Thymus (tissue), 14 donors: ENCODE measurements at places on chromosomes 12 and 14.

DNA sequence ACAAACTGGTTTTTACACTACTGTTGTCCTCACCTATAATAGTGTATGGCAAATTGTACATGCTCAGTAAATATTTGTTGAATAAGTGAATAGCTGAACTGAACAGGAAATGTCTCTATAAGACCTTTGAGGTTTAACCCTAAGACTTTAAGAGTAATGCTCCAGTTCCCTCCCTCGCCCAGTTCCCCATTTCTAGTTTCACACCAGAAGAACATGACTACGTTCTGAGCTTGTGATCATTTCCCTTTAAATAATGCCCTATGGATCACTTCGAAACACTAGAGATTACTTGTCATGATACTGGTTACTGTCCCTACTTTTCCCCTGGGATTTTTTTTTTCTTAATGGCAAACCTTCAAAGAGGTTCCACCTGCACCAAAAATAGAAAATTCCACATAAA is 69.3 kb downstream of the PRKD1 start:
- DNase-seq, result no peak

DNA sequence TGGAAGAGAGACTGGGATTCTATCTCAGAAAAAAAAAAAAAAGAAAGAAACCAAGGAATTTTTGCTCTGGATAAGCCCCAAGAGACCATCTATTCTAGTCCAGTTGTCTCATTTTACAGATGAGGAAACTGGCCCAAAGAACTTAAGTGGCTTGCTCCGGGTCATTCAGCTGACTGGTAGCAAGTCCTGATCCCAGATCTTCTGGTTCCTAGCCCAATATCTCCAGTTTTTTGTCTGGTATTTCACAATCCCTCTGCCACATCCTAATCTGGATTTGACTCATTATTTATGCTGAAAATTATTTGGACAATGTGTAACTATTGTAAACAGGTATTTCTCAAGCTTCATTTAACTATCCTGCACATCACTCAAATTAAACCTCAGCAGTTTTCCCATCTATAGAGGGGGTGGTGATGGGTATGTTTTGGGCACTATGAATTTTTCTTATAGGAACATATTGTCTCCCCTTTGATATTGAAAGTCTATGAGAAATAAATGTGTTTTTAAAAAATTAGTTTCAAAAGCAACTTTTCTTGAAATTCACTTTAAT is 43.4 kb downstream of the PPP2R5E start:
- DNase-seq, result no peak

DNA sequence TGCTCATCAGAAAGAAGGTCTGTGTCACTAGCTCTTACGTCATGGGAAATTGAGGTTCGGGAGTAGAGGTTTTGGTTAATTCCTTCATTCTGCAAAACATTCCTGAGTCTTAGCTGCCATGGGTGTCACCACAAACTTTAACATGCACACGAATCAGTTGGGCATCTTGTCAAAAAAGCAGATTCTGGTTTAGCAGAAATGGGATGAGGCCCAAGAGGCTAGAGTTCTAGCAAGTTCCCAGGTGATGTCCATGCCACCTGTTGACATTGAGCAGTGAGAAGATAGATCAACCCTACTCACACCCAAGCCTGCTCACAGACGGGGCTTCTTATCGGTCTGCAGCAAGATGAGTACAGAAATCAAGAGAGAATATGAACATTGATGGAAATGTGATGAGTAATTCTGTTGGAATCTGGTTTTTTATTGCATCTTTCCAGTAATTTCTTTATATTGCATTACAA is 11.7 kb upstream of the RIN3 start:
- no peak for DNase-seq

GRCh38 chr12:127579446-127579845 is 687.5 kb upstream of the TMEM132C start:
- DNase-seq, result no peak

DNA sequence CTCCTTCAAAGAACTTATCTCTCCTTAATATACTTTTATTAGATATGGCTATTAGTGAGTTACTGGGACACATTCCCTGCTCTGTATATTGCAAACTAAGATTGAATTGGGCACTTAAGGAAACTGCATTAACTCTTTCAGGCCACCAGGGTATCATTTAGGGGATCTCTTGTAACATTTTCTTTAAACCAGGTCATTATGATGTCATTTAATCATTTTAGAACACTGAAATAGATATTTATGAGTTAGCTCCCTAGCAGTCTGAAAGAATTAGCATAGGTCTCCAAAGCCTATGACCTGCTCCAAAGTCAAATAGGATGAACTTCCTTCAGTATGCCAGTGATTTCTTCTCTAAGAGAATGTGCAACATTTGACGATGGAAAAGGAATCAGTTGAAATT is 506.9 kb downstream of the FOXG1 start:
- no peak for DNase-seq

DNA sequence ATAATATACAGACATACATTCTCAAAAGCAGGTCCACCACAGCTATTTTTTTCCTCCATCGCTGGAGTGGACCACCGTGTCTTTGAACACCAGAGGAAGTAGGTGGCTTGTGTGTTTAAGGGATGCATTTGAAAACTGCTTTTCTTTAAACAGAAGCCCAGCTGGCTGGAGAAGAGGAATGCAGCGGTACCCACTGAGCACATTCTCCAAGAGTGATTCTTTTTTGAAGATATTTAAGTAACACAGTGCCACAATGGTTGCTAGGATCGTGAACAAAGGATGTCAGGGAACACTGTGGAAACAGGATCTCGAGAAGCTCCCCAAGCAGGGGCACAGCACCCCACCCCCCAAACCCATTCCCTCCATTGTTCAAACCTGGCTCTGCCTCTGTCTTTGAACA is 286.6 kb upstream of the PWP1 start:
- DNase-seq, result no peak

DNA sequence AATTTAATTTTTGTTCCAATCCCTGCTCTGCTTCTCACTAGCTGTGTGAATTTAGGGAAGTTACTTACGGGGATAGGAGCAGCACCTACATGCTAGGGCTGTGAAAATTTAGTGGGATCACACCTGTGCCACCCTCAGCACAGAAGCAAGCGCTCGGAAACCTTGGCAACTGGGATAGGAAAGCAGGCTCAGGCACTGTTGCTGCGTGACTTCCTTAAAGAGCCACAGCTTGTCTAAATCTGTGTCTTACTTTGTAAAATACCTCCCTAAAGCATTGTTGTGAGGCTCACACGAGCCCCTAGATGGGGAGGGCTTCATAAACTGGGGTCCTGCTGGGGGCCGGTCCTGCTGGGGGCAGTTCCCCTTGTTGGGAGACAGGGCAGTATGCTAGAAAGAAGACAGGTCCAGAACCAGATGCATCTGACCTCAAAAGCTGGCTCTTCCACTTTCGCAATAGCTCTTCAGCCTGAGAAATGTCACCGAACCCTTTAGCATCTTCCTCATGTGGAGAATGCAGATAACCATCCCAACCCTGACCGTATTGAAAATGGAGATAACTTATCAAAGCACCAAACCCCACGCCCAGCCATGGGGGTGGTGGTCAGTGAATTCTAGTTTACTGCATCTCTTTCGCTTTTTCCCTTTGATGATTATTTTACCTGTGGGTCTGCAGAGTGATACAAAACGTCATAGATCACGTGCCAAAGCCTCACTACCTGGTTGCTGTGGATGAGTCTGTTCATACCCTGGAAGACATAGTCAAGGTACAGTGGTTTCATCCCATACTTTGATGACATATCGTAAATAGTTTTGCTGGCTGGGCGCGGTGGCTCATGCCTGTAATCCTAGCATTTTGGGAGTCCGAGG is 54.1 kb downstream of the AK7 start:
- DNase-seq, result no peak

DNA sequence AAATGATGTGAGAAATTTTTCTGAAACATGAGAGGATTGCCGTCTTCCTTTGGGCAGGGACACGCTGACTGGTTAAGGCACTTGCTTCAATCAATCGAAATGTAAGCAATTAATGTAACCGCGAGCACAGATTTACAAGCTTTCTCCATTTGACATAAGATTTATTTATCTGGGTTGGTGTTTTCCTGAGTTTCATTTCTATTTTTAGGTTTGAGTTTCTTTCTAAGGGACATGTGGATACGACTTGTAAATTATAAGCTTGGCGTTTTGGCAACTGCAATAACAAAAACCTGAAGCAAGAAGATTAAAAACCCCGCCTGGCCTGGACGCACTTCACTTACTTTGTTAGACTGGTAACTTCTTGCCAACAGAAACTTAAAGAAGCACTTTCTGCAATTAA is 20.3 kb upstream of the SINHCAF start:
- DNase-seq, result no peak
